ENCODE measurements at places on chromosomes 7 and 10.

GRCh38 chr10:106857728-106858127 is 306.8 kb downstream of the SORCS1 start:
- no peak for DNase-seq

DNA sequence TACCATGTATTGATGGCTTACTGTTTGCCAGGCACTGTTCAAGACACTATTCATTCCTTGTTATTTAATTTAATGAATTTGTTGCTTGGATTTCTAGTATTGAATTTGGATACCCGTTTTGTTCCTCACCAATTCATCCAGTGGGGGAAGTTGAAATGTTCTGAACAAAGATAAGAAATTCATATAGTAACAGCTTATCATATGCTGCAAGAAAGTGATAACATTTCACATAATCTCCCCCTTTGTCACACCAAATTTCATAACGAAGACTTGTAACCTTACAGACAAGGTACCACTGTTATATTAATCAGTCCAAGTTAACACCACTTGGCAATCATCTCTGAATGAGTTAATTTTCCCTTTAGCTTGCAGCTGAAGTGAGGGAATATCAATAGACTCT is 42.1 kb downstream of the SCIN start:
- no peak for DNase-seq

GRCh38 chr7:92608380-92609322 is 18.5 kb upstream of the FAM133B start:
- DNase-seq, result peak; percentile 42

DNA sequence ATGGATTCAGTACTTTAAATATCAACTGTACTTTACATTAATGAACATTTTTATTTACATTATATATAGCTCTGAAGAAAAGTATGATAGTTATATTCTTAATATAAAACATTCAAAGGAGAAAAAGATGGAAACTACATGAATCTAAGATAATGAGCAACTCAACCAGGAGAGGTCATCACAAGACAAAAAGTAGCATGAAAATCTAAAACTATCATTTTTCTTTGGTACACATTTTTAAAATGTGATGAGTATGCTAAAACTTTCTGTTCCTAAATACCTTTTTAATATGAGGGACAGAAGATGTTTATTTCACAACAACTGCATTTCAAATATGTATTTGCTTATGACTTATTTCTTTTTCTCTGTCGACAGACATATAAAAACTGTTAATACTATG is 2.4 kb downstream of the CNTNAP2 start:
- DNase-seq, result no peak

DNA sequence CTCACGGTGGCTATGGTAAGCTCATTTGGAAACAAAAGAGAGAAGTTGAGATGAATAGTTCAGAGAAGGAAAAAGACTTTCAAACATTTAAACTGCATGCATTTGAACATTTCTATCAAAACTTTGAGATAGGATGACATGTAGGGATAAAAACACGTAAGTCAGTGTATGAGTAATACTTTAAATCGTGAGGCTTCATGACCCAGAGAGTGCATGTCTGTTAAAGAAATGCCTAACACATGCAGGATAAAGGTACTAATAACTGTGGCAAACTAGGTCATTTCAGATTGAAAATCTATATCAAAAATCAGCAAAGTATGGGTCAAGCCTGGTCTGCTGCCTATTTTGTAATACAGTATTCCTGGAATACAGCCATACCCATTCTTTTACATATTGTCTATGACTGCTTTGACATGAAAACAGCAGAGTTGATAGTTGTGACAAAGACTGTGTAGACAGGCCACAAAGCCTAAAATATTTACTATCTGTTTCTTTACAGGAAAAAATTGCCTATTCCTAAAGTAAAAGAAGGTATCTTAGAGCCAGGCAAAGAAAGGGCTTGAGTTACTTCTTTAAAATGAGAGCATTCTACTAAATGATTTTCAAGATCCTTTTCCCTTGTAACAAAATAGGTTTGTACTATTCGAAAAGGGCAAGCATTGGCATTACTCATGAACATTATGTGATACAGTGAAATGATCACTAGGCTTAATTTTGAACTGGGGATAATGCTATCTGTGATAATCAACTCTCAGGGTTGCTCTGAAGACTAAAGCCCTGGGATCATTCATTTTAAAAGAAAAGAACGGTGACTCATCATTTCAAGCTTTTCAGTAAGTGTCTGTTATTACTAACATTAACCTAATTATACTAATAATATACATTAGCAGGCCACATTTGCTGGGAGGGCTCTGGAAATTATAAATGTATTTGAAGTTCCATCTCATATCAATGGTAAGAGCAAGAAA is 185.9 kb downstream of the CRPPA start:
- DNase-seq, result no peak

DNA sequence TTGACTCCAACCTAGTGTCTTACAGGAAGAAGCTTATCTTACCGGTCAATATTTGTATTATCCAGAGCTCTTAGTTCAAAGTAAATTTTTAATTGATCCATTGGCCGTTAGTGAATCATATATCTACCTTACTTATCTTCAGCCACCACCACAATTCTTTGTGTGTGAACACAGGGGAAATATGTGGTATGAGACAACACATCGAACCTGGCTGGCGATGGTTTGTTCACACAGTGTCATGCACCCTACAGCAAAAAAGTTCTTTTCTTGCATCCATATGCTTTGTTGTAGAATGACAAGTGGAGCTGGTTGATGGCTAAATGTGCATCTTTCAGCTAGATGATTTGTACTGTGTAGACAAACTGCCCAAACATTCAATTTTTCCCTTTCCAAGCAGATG is 65.8 kb downstream of the ARID5B start:
- no peak for DNase-seq

DNA sequence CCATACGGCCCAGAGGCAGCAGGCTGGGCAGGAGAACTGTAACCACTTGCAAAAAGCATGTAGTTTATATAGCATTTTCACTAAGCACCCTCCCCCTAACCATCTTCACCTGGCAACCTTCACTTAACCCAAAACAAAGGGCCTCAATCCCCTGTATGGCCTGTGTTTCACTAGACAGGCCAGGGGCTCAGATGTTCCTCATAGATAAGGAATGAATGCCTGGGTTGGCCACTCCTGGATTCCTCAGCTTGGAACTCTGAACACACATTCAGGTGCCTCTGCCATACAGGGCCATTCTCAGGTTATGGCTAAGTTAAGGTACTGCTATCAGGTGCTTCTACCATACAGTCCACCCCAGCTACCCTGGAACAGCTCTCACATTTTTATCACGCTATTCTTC is 10.3 kb upstream of the TMEM168 start:
- no peak for DNase-seq

- no peak for DNase-seq
These were observed 379.2 kb upstream of the GHITM start for GRCh38 chr10:83760142-83760541.

DNA sequence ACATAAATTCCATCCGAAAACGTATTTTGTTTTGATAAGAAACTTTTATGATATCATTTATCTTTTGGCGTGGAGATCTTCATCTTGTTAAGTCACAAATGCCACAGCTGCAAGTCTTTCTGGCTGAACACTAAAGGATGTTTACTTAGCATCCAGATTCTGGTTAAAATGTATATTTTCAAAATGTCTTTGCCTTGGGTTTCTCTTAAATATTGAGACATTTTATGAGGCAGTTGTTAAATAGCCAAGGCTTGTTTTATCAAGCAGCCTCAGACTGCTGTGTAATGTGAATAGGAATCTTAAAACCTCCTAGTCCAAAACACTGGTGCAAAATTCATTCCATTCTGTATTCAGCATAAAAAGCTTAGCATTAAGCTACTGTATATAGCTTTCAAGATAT is 136.3 kb upstream of the FZD1 start:
- no peak for DNase-seq

DNA sequence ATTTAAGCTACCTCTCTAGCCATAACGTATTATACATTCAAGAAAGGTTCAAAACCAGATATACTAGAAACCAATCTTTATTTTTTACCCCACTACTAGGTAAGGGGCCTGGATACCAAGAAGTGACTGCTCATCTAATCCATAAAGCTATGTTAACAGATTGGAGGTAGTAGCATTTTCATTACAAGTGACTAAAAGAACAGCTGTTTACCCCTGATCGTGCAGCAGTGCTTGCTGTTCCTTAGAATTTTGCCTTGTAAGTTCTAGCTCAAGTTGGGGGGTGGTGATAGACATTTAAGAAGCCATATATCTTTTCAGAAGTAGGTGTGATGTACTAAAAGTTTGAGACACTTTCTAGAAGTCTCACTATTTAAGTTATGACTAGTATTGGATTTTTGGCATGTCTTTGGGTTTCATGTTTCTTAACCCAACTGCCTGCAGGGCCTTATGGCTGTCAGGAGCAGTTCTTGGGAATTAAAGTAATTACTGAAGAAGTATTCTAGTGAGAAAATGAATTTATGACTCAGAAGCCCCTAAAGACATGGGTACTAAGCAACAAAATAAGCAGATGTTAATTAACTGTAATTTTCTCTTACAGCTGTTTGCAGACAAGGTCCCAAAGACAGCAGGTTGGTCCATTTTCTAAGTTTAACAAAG is 2.3 kb downstream of the PPIA start:
- no peak for DNase-seq

GRCh38 chr7:25399000-25399750 is 170.9 kb upstream of the NPVF start:
- no peak for DNase-seq

DNA sequence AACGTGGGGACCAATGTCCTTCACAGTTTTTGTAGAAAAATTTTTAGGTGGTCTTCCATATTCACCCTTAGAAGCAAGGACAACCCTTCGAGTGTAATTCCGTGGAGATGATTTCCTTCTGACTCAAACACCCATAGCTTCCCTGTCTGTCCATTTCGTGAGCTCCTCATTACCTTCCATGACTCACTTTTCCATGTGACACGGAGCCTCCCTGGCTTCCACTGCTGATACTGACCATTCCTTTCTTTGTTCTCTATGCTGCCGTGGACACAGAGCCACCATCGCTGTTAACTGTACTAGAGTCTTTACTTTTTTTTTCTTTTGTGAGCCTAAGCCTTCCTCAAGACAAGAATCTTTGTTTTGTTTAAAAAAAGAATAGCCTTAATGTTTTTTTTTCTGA is 12.5 kb upstream of the ARMS2 start:
- DNase-seq, result no peak

- no peak for DNase-seq
These were observed at the start of gene ZNF727 for GRCh38 chr7:64045301-64046040. TSS of gene ZNF727 (plus strand) at chr7:64045434. CDS start at chr7:64045622, 188 bp downstream.

DNA sequence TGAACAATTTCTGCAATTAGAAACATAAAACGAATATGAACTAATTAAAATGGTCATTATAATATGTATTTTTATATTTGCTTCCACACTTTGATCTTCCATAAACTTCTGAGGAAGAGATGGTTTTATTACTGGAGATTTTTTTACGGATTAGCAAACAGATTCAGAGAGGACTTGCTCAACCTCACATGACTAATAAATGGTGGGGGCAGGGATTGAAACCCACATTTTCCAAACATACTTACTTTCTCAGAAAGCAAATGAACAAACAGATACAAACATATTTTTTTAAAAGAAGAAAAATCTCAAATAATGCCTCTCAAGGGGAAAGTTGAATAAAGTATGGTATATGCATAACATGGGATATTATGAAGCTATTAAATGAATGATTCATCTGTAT is 18.3 kb downstream of the ANKMY2 start:
- no peak for DNase-seq

- DNase-seq, result no peak
These were observed 89.2 kb upstream of the MALRD1 start for GRCh38 chr10:18959369-18959768.

- no peak for DNase-seq
These were observed 101.9 kb upstream of the PIP4K2A start for GRCh38 chr10:22816298-22816653.

DNA sequence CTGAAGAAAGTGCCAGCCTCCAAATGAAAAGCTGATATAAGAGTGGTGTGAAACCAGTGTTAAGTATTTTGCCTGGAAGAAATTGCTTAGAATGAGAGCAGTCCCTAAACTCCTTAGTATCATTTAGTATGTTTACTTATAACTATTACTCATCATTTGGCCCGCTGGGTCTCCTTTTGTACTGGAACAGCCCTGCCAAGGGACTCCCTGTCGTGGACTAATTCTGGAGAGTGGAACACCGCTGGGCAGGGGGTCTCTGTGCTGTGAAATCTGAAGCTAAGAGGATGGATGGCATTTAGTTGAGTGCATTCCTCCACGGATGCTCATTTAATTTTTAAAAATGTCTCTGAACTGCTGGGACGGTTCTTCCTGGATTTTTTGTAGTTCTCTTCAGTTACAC is 889.9 kb upstream of the C7orf33 start:
- DNase-seq, result no peak
